ENCODE measurements at places on chromosomes 1 and 21.

DNA sequence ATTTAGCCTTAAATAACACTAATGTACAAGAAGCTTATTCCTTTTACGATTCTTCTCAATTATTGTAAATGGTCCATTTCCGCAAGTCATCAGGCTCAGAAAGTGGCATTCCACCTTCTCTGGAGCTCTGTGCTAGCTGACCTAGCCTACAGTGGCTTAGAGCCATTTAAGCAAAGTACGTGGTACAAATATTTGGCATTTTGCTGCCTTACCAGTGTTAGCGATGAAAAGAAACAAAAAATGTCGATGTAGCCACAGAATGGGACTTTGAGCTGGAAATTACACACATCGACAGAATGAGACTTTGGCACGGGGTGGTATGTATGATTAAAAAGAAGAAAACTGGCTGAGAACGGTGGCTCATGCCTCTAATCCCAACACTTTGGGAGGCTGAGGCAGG, 26.1 kb downstream of the OVAAL start:
- H3K27ac ChIP-seq, result peak overlapping the region; percentile 32
- H3K4me3 ChIP-seq, result no peak overlapping the region
- no peaks in the 10 kb centered on the region for H3K27me3 ChIP-seq
- H3K36me3 ChIP-seq, result no peaks in the 10 kb centered on the region
- DNase-seq, result no peak

- DNase-seq, result no peak
- H3K27me3 ChIP-seq, result no peaks in the 10 kb centered on the region
- H3K27ac ChIP-seq, result no peak overlapping the region
Measured at GRCh38 chr1:209154912-209155311, 428.6 kb upstream of the CAMK1G start.

DNA sequence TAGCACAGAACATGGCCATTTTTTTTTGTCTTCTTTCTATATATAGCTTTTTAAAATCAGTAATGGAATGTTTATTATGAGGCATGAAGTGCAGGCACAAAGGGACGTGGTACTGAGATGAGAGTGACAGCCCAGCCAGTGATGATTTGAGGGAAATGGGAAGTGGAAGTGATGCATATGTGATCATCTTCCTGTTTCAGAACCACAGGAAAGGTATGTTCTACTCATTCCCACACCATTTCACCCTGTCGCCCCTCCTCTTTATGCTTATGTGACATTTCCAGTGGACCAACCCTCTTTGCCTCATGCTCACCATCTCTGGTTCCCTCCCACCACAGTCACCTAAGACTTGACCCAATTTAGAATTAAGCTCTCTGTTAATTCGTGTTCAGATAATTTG, 24.3 kb downstream of the PTGS2 start:
- DNase-seq, result peak; percentile 2
- no peak overlapping the region for H3K4me3 ChIP-seq
- no peaks in the 10 kb centered on the region for H3K4me1 ChIP-seq
- no peaks in the 10 kb centered on the region for H3K27me3 ChIP-seq
- H3K27ac ChIP-seq, result no peak overlapping the region

DNA sequence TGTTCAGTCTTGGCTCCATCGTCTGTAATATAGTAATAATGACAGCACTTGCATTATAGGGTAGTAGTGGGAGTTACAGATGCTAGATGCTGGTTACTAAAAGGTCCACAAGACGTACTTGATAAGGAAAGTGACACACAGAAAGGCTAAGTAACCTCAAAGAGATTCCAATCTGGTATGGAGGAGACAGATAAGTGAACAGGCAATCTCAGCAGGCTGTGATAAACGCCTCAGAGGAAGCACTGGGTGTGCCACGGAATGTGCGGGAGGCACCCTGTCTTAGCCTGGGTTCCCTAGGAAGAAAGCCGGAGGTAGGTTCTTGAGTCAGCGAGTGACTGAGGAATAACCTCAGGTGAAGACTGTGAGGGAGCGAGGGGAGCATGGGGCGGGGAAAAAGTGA, 4.6 kb upstream of the CTPS1 start:
- no peak for DNase-seq
- H3K36me3 ChIP-seq, result no peaks in the 10 kb centered on the region
- H3K27ac ChIP-seq, result no peak overlapping the region
- no peaks in the 10 kb centered on the region for H3K27me3 ChIP-seq

- H3K36me3 ChIP-seq, result peaks cover 5% of the 10 kb centered on the region
- peak overlapping the region; percentile 8 for H3K27ac ChIP-seq
- peaks cover 20% of the 10 kb centered on the region for H3K4me1 ChIP-seq
- no peak overlapping the region for H3K4me3 ChIP-seq
- no peak for DNase-seq
- no peaks in the 10 kb centered on the region for H3K27me3 ChIP-seq
Measured at GRCh38 chr1:214542275-214543199, 8.9 kb downstream of the PTPN14 start.

DNA sequence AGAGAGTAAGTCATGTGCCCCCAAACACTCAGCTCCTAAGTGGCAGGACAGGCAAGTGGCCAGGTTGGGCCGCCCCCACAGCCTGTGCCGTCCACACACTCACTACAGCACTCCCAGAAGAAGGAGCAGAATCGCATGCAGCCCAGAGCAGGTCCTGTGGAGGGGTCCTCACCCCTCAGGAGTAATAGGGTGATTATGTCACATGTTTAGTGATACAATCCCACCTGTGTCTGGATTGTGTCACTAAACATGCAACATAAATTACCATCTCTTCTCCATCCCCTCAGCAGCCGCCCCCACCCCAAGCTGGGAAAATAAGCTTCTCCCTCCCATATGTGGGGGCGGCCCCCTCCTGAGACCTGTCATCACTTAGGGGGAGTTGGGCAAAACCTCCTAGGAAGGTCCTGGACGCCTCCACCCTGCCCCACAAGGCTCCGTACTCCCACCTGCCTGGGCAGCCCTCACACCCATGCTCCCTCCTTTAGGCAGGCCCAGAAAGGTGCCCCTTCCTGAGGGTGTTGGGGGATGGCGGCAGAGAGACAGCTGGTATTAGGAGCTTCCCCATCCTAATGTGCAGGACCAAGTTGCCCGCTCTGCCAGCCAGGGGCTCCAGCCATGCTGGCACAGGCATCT, 56.9 kb downstream of the STUM start:
- H3K27ac ChIP-seq, result no peak overlapping the region
- peaks cover 16% of the 10 kb centered on the region for H3K27me3 ChIP-seq
- peaks cover 4% of the 10 kb centered on the region for H3K4me1 ChIP-seq
- DNase-seq, result no peak

GRCh38 chr21:44930543-44930981, 9.3 kb upstream of the SLX9 start:
- H3K36me3 ChIP-seq, result no peaks in the 10 kb centered on the region
- peaks cover 28% of the 10 kb centered on the region for H3K4me1 ChIP-seq
- no peak overlapping the region for H3K27ac ChIP-seq
- no peak for DNase-seq

- H3K4me1 ChIP-seq, result no peaks in the 10 kb centered on the region
- no peaks in the 10 kb centered on the region for H3K36me3 ChIP-seq
- no peak overlapping the region for H3K27ac ChIP-seq
Measured at GRCh38 chr1:209567698-209568175, 15.8 kb upstream of the CAMK1G start.

DNA sequence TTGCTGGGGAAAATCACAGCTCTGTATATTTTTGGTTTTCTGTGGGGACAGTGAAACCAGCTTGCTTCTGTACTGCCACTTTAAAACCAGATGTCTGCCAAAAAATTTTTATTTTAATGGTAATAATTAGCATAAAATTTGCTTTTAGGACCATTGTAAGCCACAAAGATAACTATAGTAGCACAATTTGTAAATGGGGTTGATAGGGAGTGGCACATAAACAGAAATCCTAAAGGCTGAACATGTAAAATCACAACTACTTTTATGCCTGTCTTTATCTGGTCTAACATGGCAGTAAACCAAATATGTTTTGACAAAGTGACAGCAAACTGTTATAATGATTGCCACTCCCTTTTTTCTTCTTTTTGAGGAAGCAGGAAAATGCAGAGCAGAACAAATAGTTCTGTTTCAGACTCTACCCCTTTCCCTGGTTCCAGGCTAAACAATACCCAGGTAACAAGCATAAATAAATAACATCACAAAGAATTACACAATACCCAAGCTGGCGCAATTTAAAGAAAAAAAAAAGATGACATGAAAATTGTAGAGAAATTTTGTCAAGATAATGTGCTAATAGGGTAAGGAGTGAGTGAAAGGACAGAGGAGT, 24.0 kb upstream of the CCDC181 start:
- H3K36me3 ChIP-seq, result no peaks in the 10 kb centered on the region
- no peak overlapping the region for H3K27ac ChIP-seq
- no peaks in the 10 kb centered on the region for H3K27me3 ChIP-seq
- no peak overlapping the region for H3K4me3 ChIP-seq
- no peaks in the 10 kb centered on the region for H3K4me1 ChIP-seq

DNA sequence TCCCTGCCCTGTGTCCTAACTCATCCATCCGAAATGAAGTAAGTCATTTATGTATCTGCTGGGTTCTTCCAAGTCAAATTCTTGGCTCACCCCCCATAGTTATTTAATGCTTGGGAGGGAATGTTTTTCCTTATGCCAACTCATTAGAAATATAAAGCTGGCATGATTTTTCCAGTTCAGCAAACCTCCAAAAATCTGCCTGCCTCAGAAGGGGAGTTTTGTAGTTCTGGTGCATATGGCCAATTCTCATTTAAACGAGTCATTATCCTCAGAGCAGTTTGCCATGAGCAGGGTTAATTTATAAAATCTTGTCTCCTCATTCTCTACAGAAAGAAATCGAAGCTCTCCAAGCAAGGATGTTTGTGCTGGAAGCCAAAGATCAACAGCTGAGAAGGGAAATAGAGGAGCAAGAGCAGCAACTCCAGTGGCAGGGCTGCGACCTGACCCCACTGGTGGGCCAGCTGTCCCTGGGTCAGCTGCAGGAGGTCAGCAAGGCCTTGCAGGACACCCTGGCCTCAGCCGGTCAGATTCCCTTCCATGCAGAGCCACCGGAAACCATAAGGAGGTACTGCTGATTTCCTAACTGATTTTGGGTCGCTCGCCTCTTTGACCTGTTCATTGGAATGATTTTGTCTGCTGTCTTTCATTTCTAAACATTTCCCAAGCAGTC, 144.1 kb downstream of the DISC1 start:
- peaks cover 9% of the 10 kb centered on the region for H3K36me3 ChIP-seq
- DNase-seq, result no peak
- no peaks in the 10 kb centered on the region for H3K27me3 ChIP-seq
- H3K4me1 ChIP-seq, result no peaks in the 10 kb centered on the region

- H3K27me3 ChIP-seq, result no peaks in the 10 kb centered on the region
- no peak overlapping the region for H3K4me3 ChIP-seq
- H3K36me3 ChIP-seq, result no peaks in the 10 kb centered on the region
- no peak for DNase-seq
- no peak overlapping the region for H3K27ac ChIP-seq
- H3K4me1 ChIP-seq, result no peaks in the 10 kb centered on the region
Measured at GRCh38 chr1:160924791-160925651, 29.6 kb downstream of the ITLN2 start.

GRCh38 chr21:42381347-42381984, 14.4 kb downstream of the TMPRSS3 start:
- H3K4me3 ChIP-seq, result no peak overlapping the region
- no peaks in the 10 kb centered on the region for H3K36me3 ChIP-seq
- peak; percentile 46 for DNase-seq

- no peak overlapping the region for H3K4me3 ChIP-seq
- peaks cover 7% of the 10 kb centered on the region for H3K27me3 ChIP-seq
- H3K27ac ChIP-seq, result no peak overlapping the region
- H3K4me1 ChIP-seq, result peaks cover 5% of the 10 kb centered on the region
- H3K36me3 ChIP-seq, result 0 out of 2 replicates have a peak, but pooled peaks cover 1% of the 10 kb centered on the region
Measured at GRCh38 chr1:245582026-245582425, 427.2 kb downstream of the KIF26B start.

- no peaks in the 10 kb centered on the region for H3K36me3 ChIP-seq
- H3K27ac ChIP-seq, result no peak overlapping the region
- peak; percentile 2 for DNase-seq
- H3K4me1 ChIP-seq, result no peaks in the 10 kb centered on the region
- no peak overlapping the region for H3K4me3 ChIP-seq
- no peaks in the 10 kb centered on the region for H3K27me3 ChIP-seq
Measured at GRCh38 chr1:152227310-152227928, 3.4 kb upstream of the HRNR start.

DNA sequence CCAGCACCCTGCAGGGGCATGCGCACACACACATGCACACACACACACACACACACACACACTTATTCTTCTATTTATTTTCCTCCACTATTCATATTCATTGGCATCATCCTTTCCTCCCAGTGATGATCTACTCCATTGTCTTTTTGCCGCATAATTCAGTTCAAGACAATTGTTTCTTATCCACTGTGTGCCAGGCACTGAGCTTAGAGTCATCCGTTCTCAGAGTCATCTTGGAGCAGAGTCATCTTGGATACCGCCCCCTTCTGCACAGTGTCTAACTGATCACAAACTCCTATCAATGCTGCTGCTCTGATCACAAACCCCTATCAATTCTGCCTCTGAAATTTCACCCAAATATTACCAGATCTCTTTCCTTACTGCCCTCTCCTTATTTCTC, 102.8 kb upstream of the PROX1 start:
- no peaks in the 10 kb centered on the region for H3K27me3 ChIP-seq
- H3K4me1 ChIP-seq, result no peaks in the 10 kb centered on the region
- DNase-seq, result no peak
- H3K27ac ChIP-seq, result no peak overlapping the region
- no peak overlapping the region for H3K4me3 ChIP-seq

- peaks cover 15% of the 10 kb centered on the region for H3K4me1 ChIP-seq
- DNase-seq, result peak; percentile 33
- no peaks in the 10 kb centered on the region for H3K27me3 ChIP-seq
Measured at GRCh38 chr21:45336870-45337269, 49.2 kb upstream of the POFUT2 start.

DNA sequence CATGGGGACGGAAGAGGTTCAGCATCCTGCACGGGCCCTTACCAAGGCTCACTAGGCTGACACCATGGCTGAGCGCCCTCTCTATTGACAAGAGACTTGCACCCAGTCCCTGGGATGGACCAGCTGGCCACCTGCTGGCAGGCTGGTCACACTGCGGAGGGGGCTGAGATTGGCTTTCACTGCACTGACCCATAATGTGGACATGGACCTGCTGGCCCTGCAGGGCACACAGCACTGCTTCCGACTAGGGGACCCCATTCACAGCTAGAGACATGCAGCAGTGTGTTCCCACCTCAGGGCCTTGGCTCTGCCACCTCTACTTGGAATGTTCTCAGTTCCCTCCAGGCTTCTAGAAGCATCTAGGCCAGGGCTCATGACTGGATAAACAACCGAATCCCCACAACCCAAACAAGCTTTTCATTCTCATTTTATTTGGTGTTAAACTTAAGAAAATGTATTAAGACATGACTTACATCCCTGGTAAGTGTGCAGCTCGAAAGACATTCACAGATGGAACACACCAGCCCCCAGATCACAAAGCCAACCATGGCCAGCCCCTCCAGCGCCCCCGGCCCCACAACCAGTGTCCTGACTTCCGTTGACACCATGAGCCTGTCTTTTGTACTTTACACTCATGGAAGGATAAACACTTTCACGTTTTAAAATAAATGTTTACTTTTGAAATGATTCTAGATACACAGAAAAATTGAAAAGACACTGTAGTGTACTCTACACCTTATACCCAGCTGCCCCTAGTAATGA, 9.3 kb upstream of the SRARP start:
- DNase-seq, result peak; percentile 56
- H3K27me3 ChIP-seq, result peaks cover 13% of the 10 kb centered on the region
- peaks cover 2% of the 10 kb centered on the region for H3K4me1 ChIP-seq
- no peaks in the 10 kb centered on the region for H3K36me3 ChIP-seq
- no peak overlapping the region for H3K27ac ChIP-seq

Data from IMR-90 (cell line).